Esophagus squamous epithelium (tissue), 5 donors: ENCODE measurements at places on chromosomes 3 and 15.

- no peak for DNase-seq
Observed at GRCh38 chr3:143847787-143848631, at the start of gene SLC9A9. Gene SLC9A9 (minus strand): TSS chr3:143848468. CDS start chr3:143848322, 146 bp downstream.

DNA sequence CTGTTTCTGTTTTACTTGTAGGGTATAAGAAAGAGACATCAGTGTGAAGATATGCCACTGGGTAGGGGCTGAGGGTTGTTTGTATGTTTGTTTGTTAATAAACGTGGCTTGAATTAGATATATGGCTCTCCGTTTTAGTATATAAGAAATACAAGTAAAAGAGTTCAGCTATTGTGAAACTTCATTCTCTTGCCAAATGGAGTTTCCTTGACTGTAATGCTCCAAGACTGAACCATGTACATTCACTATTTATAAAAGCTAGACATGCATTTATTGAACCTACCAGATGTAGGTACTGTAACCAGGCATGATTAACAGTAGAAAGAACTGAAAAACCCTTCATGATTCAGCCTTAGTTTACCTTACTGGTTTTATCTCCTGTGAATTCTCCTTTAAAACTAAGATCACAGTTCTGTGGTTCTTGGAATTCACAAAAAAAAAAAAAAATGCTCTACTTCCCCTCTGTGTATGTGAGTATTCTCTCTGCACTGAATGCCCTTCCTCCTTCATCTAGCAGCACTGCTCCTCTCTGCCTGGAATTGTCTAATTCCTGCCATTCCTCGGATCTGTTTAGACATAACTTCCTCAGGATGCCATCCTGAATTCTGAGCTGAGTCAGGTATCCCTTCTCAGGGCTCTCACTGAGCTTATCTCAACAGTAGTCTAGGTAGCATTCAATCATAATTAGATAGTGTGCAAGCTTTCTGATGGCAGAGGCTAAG lies 504.4 kb downstream of the FHIT start:
- no peak for DNase-seq

- no peak for DNase-seq
Observed at GRCh38 chr3:186870421-186871201, 28.1 kb downstream of the ADIPOQ start.

DNA sequence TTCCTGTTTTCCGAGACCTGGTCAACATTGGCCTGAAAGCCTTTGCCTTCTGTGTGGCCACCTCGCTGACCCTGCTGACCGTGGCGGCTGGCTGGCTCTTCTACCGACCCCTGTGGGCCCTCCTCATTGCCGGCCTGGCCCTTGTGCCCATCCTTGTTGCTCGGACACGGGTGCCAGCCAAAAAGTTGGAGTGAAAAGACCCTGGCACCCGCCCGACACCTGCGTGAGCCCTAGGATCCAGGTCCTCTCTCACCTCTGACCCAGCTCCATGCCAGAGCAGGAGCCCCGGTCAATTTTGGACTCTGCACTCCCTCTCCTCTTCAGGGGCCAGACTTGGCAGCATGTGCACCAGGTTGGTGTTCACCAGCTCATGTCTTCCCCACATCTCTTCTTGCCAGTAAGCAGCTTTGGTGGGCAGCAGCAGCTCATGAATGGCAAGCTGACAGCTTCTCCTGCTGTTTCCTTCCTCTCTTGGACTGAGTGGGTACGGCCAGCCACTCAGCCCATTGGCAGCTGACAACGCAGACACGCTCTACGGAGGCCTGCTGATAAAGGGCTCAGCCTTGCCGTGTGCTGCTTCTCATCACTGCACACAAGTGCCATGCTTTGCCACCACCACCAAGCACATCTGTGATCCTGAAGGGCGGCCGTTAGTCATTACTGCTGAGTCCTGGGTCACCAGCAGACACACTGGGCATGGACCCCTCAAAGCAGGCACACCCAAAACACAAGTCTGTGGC lies 16.9 kb downstream of the TMEM43 start:
- no peak for DNase-seq

DNA sequence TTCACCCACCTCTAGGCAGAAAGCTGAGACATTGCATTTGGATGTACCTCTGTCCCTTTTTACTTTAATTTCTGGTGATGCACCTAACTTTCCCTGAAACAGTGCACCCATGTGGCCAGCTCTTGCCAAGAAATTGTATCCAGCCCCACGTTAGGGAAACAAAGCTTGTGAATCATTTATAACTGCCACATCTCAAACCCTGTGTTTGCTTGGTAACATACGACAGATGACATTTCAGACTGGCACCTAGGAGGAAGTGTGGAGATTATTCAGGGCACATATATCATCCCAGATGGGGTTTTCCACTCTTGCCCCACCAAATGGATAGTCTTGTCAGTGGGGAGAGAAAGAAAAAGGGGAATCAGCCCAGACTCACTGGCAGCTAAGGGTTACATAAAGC lies 2.1 kb downstream of the CYB561D2 start:
- no peak for DNase-seq

DNA sequence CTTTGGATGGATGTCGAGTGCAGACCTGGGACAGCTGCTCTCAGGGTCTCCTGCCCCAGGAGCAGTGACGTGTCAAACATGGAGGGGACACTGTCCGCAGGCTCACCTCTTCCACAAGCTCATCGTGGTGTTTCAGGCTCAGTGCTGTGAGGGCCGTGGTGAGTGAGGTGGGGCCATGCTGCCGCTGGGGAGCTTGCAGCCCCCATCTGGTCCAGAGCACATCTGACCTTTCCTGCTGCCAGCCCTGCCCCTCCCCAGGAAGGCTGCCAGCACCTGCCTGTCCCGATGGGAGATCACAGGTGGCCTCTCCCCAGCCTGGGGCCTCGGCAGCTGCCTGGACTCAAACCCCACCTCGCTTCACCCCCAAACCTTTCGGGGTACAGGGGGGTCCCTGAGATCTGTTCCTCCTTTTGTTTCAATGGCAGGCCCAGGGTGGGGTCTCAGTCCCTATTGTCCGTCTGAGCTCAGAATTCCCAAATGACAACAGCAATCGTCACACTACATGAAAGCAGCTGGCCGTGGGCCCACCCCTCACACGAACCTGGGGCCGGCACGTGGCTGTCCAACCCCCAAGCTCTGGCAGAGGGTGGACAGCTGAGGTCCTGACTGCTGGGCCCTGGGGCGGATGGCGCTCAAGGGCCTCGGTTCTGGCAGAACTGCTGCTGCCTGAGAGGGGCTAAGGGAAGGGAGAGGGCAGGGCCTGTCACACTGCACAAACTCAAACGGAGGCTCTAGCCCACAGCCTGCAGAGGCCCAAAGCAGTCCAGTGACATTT lies 65.0 kb upstream of the RPL32 start:
- DNase-seq = no peak

- no peak for DNase-seq
Observed at GRCh38 chr3:29686889-29687592, 406.2 kb downstream of the RBMS3 start.

DNA sequence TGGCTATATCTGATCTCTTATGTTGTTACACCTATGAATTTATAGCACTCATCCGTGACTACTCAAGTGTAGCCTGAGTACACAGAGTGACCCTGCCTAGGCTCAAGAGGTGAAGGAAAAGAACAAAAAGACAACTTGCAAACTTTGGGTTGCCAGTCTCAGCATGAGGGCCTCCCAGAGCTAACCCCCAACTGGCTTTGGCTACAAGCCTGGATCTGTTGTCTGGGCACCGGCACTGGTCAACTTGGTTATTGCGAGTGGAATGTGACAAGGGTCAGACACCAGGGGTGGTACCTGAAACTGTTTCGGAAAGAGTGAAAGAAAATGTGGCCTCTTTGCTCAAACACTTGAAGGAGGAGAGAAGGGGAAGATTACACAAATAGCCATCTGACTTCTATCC lies 49.5 kb upstream of the BCL6 start:
- DNase-seq = no peak

DNA sequence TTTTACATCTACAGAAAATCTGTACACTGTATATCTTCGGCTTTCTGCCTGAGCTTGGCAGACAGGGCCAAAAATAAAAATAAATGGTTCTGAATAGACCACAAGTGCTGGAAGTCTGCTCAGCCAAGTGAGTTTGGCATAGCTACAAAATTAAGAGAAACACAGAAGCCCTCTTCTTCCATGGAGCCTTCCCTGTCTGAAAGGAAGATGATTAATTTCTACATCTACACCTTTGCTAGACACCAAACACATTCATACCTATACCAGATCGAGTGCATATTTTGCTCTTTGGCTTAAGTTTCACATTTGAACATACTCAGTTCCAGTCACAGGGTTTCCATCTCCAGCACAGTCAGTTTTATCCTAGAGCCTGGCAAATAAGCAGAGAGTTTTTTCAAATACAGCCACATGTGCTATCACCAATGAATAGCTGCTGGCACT lies 224.6 kb downstream of the GREM1 start:
- DNase-seq = no peak
